ENCODE measurements at places on chromosomes 4 and X. TPM values are rescaled to one million over a fixed set of nuclear protein-coding genes. Genes with fewer than 3 reads are reported as not detected.

The MMGT1 gene
- 33.2 TPM for total RNA-seq

The DCAF12L2 gene
- total RNA-seq: not detected

DNA sequence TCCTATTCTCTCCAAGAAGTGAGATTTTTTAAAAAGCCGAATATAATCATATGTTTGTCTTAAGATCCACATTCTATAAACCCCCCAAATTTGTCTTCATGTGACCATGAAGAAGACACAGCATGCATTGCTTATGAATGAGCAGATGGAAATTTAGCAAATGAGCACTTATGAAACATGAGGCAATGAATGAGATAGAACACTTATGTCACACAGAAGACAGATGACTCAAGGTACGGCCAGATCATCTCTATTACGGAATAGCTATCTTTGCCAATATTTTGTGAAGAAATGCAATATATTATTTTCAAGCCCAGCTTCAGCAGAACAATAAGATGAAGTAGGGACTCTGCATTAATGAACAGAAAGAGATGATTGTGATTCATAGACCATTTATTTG is 21.4 kb downstream of the PHEX start:
- DNase-seq: no peak

DNA sequence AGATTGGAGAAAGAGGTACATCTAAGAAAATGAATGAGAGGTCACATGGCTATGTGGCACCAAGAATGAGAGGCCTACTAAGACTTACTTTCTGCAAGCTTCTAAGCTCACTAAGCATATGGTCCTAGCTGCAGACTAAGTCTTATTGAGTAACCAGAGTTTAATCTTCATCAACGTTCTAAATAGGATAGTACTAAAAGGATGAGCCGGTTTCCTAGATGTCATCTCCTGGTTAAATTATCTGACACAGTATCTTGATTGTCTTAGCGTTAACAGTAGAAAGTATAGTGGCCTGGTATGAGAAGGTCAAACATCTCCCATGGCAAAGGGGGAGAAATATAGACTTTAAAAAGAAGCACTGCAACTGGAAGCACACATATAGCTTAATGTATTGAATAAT is 448.1 kb downstream of the PDGFC start:
- DNase-seq: no peak

The NUDT11 gene
- 12.1 TPM for total RNA-seq

GRCh38 chr4:26458157-26458561 is 32.1 kb downstream of the CCKAR start:
- no peak for DNase-seq

- peak; percentile 88 for DNase-seq
Observed at GRCh38 chr4:186570193-186570996, 15.0 kb upstream of the MTNR1A start.

GRCh38 chr4:165398570-165398969 is 19.8 kb downstream of the CPE start:
- DNase-seq: peak; percentile 37

GRCh38 chr4:92234393-92235176 is 69.2 kb upstream of the GRID2 start:
- peak; percentile 90 for DNase-seq

DNA sequence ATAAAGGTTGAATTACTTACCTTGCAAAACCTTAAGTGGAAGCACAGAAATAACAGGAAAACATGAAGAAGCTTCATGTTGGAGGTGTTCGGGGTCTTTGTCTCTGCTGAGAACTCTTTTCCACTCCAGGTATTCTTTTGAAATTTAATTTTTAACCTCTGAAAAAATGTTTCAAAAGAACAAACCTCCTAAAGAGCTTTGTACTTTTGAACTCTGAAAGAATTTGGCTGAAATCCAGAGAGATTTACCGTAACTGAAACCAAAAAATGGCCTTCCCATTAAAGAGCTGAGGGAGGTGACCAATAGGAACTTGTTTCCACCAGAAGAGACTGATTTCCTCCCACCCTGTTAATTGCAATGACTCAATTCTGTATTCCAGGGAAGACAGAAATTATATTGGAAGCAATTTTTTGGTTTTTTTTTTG is at the start of gene CFI:
Gene CFI, minus strand, starts transcription at position 105 of the 425 bp plus-strand sequence. Its CDS starts 28 bp downstream, at position 77.
- peak; percentile 84 for DNase-seq

DNA sequence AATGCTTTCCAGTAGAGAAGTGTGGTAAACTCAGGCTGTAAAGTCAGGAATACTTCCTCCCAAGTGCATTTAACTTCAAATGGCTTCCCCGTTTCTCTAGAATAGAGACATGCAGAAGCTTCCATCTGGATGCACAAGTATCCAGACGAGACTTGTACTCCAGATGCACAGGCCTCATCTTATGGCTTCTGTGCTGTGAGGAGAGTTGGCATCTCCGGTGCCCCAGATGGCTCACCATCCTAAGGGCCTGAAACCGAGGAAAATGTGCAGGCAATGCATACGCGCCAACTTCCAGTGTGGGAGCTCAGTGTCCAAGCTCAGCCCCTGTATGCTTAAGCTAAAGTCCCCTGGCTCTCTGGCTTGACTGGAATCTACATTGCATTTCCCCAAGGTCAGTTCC is 184.0 kb upstream of the TBL1X start:
- DNase-seq: no peak

DNA sequence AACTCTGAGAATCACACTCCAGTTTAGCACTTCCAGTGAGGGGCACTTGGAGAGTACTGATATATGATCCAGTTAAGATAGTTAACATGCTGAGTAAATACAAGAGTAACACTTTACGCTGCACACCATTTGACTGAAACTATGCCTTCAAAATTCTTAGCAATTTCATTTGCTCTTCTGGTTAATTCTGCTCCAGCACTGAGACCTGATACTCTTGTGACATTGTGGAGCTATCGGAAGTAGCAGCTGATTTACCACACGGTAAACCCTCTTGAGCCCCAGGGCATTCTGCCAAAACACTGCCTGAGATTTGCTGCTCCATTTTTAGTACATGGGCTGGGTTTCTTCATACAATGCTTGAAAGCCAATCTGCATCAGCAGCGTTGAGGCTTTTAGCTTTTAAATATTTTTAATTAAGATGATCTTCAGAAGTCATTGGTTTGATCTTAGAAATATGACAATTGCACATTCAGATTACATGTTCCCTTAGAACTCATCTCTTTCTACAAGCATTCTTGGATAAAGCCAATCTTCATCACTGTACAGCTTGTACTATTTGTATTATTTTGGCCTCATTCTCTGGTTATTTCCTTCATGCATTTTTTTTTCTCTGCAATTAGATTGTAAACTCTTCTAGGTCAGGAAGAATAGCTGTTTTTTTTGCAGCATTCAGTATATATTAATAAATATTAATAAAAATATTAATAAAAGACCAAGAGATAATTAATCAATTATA is 67.8 kb upstream of the ETNPPL start:
- peak; percentile 74 for DNase-seq

DNA sequence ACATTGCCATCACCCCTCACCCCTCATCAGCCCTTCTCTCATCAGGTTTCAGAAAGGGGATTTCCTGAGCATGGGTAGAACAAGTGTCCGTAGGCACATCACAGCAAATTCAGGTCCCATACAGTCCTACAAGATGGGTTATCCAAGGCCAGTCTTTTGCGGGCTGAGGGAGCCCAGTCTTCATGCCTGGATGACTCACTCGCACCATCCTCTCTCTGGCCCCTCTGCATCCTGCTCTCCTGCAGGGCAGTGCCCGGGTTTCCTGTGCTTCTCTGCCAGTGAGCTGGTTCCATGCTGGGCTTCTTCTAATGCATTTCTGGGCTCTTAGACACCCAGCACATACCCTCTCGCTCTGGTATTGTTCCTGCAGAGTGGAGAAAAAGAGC is 7.3 kb upstream of the INTS6L start:
- DNase-seq: no peak

DNA sequence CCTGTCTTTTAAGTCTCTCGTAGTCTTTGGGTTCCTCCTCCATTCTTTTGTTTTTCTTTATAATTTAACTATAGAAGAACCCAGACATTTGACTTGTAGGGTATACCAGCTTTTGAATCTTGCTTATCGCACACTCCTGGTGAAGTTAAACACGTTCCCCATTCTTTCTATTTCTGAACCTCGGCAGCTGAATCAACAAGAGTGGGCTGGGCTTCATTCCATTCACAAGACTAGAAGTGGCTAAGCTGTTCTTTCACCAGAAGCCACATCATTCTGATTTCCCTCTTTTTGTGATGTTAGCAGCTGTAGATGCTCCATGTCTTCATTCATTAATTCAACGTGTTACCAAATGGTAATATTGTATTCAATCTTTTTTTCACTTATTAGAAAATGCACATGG is 167.9 kb downstream of the CORIN start:
- no peak for DNase-seq

DNA sequence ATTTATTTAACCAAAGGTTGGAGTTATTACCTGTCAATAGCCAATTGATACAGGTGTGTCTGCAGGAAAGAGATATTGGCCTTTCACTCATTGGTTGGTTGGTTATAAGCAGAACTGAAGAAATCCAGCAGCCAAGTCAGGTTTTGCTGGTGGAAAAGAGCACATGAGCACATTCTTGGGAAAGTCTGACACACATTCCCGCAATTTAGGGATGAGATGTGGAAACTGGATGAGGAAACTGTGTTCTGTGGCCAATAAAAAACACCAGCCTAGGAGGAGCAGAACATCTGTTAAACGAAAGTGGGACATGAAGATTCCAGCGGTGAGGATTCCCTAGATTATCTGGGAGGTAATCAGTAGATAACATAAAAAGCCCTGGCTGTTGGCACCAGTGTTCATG is 567.4 kb upstream of the CPEB2 start:
- DNase-seq: no peak

DNA sequence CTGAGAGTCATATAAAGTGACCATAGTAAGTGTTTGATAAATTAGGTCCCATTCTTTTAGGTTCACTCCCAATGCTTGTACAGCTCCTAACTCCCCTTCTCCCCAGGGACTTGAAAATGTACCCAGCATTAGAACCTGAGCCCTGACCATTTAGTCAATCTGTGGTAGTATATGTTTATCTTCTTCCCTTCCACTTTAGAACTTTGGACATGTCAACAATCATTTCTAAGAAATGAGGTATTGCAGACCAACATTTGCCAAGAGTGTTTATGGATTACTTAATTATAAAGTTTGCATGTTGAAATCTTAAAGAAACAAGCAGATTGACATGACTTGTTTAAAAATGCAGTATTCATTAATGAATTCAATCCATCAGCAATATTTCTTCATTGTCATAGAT is 26.0 kb downstream of the AFM start:
- peak; percentile 5 for DNase-seq

The EPGN gene
- 0.32 TPM for total RNA-seq

- peak; percentile 72 for DNase-seq
Observed at GRCh38 chr4:168631241-168632162, 134.7 kb downstream of the PALLD start.

The PDLIM3 gene
- total RNA-seq: 96.6 TPM

- no peak for DNase-seq
Observed at GRCh38 chrX:44234541-44234940, 108.9 kb downstream of the EFHC2 start.

The TASL gene
- not detected for total RNA-seq

The PPARGC1A gene
- 0.86 TPM for total RNA-seq
